ENCODE measurements at places on chromosomes 1 and 21.
A peak's percentile ranks its signal among the peaks of the same experiment; 100 is the strongest.

GRCh38 chr1:181135815-181136737 is 47.6 kb downstream of the IER5 start:
- DNase-seq: no peak

GRCh38 chr1:85313888-85314696 is 37.7 kb upstream of the BCL10 start:
- no peak for DNase-seq

- DNase-seq: no peak
Measured at GRCh38 chr1:46557403-46557802, 6.0 kb upstream of the KNCN start.

DNA sequence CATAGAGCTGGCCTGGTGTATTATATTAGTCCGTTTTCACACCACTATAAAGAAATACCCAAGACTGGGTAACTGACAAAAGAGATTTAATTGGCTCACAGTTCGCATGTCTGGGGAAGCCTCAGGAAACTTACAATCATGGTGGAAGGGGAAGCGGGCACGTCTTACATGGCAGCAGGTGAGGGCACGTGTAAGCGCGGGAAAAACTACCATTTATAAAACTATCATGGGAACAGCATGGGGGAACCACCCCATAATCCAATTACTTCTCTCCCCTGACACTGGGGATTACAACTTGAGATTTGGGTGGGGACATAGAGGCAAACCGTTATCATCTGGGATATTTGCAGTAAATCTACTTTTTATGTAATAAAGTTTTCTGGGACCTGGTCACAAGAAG is 6.8 kb downstream of the IER5 start:
- DNase-seq: no peak

DNA sequence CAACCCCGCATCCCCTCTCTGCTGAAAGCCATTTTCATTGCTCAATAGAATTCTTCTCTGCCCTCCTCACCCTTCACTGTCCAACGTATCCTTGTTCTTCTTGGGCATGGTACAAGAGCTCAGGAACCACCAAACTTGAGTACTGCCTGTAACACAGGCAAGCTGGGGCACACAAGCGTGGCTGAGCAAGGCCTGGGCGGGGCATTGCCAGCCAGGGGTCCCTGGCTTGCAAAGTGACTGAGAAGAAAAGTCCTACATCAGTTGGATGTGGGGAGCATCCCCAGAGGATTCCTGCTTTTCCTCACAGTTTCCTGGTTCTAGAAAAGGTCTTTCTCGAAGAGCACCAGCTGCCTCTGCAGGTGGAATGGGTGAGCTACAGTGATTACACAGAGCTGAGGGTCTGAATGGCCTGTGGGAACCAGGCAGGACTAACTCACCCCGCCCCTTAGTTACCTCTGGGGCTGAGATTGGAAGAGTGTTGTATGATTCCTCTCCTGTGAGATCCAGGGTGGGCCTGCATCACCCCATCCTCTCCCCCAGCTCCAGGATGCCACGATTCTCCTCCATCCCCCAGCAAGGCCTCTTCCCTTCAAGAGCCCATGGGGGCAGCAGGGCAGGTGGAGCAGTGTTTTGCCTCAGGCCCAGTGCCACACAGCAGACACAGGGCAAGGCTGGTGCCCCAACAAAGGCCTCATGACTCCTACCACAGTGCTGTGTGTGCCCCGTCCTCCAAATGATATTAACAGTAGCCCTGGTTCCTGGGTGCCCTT is 121.9 kb downstream of the MATN1 start:
- no peak for DNase-seq

DNA sequence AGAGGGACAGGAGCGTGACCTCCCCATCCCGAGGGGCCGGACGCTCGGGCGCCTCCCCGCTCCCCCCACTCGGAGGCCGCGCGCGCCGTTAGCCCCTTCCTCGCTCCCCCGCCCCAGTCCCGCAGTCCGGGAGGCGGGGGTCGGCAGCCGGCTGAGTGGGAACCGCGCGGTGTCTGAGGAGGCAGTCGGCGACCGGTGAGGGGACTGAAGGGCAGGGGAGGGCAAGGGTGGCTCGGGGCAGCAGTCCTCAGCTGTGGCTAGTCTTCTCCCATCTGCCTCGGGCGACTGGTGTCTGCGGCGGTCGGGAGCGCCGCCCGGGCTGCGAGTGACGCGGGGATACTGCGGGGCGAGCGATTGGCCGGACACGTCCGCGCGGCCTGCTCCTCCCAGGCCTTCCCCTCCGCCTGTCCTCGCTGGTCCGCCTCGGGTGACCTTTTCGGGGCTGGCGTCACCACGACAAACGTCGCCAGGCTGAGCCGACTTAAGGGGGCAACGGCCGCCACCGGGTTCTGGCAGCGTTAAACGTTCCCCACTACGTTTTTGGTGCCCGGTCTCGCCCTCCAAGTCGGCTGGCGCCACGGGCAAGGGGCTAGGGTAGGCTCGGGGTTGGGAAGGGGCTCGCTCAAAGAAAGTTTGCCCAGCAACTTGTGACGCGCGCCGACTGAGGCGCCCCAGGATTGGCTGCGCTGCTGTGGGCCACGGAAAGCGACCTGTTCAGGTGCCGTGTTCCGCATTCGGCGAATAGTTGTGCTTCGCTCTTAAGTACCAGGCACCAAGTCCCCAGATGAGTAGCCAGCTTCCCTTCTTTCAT is 538 bp downstream of the ZNF672 start:
- peak; percentile 73 for DNase-seq

DNA sequence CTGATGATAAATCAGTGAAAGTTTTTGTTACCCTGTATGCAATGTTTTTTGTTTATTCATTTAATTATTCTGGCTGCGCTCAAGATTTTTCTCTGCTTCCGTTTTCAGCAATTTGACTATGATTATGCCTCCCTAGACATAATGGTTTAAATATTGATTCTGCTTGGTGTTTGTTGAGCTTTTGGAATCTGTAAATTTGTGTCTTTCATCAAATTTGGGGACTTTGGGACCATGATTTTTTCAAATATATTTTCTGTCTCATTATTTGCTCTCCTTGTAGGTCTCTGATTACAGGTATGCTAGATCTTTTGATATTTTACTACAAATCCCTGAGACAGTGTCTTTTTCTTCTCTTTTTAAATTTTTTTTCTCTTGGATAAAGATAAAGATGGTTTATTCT is 92.1 kb downstream of the CACHD1 start:
- no peak for DNase-seq

- no peak for DNase-seq
Measured at GRCh38 chr1:29875557-29876028, 639.3 kb downstream of the PTPRU start.

DNA sequence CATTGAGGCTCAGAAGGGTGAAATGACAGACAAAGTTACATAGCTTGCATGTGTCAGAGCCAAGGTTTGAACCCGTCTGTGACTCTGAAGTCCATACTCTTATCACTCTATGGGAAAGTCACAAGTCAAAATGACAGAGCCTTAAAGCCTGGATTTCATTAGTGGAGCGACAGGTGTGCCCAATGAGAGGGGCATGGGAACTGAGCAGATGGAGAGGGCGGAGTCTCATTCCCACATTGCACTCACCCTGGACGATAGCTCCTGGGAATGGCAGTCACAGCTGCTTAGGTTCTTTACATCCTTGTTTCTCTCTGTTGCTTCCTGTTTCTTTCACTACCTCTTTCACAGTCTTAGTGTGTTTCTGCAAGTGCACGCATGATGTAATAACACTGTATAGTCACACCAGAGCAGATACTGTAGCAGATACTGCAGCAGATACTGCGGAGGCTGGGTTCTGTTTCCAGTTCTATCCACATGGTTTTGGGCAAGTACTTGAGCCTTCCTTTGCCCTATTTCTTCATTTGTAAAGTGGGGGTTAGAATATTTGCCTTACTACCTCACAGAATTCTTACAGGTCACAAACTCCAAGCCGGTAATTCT is 127.2 kb downstream of the ZSCAN20 start:
- DNase-seq: no peak

DNA sequence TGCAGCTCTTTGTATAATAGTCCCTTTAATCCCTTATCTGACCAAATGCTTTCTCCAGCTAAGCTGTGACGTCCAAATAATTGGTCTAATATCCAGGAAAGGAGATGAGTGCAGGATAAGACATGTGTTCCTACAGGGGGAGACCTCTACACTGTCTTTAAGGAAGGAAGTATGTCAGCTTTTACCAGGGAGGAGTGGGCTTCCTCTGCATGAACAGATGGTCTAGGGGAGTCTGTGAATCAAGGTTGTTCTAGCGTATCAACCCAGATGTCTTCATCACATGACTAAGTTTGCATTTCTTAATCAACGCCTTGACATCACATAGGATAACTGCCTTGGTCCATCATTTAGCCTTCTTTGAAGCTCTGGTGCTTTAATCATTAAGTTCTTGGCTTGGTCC is 528.2 kb downstream of the MRPL39 start:
- no peak for DNase-seq

DNA sequence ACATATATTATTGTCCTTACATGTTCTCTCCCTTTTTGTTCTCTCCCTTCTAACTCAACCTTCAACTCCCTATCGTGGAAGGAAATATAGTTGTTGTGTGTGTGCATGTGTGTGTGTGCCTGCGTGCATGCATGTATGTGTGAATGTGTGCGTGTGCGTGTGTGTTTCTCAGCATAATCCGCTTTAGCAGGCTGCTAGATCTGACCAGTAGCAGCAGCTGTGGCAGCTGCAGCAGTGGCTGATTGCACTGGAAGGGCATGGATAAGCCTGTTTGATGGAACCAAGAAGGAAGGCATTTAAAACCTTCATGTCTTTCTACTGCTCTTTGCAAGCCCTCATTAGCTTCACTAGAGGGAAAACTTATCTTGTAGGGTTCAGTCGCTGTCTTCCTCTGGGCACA is 65.6 kb upstream of the IRF2BP2 start:
- DNase-seq: no peak

DNA sequence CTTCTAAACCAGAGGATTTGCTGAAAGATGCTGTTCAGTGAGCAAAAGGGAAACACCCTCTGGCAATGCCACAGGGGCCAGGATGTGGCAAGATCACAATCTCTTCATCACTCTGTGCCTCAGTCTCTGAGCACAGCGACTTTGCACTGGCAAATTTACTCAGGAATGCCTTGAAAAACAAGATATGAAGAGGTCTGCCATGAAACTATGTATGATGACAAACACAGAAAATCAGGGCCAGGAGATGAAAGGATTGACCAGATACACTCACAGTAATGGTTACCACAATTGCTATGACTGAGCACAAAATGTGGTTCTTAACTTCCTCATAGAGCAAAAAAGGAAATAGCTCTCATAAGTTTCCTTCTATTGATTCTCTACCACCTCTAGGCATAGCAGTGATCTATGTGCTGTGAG is 5.8 kb downstream of the TTC13 start:
- peak; percentile 76 for DNase-seq

GRCh38 chr1:60833173-60833572 is 249.2 kb upstream of the NFIA start:
- no peak for DNase-seq

GRCh38 chr1:248782416-248783141 is 27.0 kb upstream of the LYPD8 start:
- no peak for DNase-seq

- DNase-seq: no peak
Measured at GRCh38 chr1:27807385-27807784, 23.2 kb upstream of the PPP1R8 start.

DNA sequence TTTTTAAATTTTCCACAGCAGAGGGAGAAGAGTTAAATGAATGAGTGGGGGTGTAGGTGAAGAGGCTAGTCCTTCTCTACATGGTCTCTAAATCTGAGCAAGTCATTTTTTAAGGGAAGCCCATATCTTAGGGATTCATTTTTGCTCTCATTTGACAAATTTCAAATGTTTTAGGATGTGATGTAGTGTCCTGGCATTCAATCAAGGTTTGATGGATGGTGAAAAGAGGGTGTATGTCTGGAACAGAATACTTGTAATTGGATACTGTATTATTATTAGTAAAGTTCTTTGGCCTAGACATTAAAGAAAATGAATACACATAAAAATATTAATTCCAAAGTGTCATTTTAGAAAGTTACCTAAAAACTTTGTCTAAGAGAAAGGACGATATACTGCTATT is 167.8 kb upstream of the PTBP2 start:
- no peak for DNase-seq

DNA sequence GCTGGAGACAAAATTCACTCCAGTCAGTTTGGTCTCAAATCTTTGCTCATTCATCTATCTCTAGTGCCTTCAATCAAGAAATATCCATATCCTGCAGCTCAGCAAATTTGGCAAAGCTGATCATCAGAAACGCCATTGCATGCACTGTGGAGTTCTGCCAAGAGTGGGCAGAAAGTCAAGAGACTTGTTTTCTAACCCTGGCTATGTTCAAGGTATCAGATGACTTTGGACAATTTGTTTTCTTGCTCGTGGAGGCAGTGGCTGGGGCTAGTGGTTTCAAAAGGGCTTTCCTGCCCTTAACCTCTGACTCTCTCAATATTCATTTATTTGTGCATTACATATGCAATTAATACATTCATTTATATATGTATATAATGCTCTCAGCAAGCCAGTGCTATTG is 12.8 kb upstream of the LRRC52 start:
- no peak for DNase-seq

DNA sequence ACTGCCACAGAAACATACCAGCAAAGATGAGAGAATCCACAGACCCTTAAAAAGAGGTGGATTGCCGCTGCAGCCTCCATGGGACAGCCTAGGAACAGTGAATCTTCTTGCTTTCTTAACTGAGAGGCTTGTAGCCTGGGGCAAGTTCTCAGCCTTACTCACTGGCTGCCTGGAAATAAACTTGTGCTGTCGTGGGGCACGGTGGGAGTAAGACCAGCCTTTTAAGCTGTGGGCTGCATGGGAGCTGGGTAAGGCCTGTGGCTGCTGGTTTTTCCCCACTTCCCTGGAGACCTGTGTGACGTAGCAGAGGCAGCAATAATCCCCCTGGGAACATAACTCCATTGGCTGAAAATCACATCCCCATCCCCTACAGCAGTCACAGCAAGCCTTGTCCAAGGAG is 30.8 kb downstream of the CD2 start:
- no peak for DNase-seq

DNA sequence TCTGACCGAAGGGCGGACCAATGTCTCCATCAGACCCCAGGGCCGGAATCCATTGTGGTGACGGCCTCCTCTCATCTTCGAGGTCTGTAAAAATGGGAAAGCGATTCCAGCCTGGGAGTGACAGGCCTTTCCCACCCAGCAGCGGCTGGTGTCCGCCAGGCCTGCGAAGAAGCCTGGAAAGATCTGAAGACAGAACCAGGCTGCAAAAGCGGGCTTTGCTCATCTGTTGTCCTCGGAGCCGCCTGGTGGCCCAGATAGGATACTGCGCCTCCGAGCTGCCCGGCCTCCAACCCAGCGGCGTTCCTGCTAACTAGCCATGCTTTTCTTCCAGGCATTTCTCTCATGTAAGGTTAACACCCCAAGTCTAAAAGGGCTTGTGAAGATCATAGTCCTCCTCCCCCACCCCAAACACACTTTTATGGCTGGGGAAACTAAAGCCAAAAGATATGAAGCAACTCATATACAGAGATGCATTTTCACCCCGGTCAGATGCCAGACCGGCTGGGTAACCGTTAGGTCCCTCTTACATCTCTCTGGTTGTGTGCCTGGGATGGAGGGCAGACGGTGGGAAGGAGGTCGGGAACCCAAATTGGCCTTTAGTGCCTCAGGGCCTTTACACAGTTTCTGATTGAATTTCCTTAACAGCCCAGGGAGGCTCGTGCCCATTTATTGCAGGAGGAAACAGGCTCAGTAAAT is 1.9 kb upstream of the DHRS3 start:
- peak; percentile 72 for DNase-seq
